Cardiac ventricle fibroblast (primary cell): ENCODE measurements at places on chromosomes 11 and 22. TPM values are rescaled to one million over a fixed set of nuclear protein-coding genes. Genes with fewer than 3 reads are reported as not detected.

MAJIN gene
- total RNA-seq = not detected in 2 replicates

HEPHL1 gene
- total RNA-seq = not detected in 2 replicates

CENATAC gene
- total RNA-seq = 5.7 and 16.8 TPM in 2 replicates

OR52A1 gene
- total RNA-seq = not detected in 2 replicates

MUC2 gene
- not detected in 2 replicates for total RNA-seq

KCNK4 gene
- not detected in 2 replicates for total RNA-seq

KDELR3 gene
- 92.5 and 107 TPM in 2 replicates for total RNA-seq

DCDC1 gene
- total RNA-seq = under 0.01 TPM in 1 of 2 replicates, not detected in the other

PGM2L1 gene
- total RNA-seq = 0.75 and 1.5 TPM in 2 replicates

GUCD1 gene
- total RNA-seq = 73.8 and 79.9 TPM in 2 replicates

CCDC116 gene
- 0.19 and 0.34 TPM in 2 replicates for total RNA-seq

CYP2D6 gene
- total RNA-seq = 0.15 TPM in 1 of 2 replicates, not detected in the other

GLYATL2 gene
- not detected in 2 replicates for total RNA-seq

SIDT2 gene
- total RNA-seq = 36.5 and 50.5 TPM in 2 replicates

RDX gene
- 45.4 and 71.7 TPM in 2 replicates for total RNA-seq

ASCL2 gene
- not detected in 2 replicates for total RNA-seq

OR51E1 gene
- total RNA-seq = not detected in 2 replicates

CBY1 gene
- 24.0 and 33.6 TPM in 2 replicates for total RNA-seq
